SK-N-DZ (cell line): ENCODE measurements at places on chromosomes 11 and 22.

DNA sequence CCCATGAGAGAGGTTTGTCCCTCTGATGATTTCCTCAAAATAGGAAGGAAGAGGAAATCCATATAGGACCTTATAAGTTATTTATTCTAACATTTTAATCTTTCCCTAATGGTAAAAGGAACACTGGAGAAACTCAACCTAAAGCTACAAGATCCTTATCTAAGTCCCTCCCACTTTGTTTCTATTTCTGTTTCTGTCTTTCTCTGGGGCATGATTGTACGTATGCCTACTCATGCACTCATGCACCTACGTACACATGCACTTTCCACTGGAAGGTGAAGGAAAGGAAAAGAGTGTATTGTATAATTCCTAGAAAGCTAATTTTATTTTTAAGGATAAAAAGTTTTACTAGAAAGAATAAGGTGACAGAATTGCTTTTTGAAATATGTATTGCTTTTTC is 125.0 kb downstream of the RAB38 start:
- peak; percentile 27 for DNase-seq

- DNase-seq = no peak
These were observed 133.6 kb upstream of the C11orf58 start for GRCh38 chr11:16604794-16605388.

- DNase-seq = no peak
These were observed 26.3 kb downstream of the APLNR start for GRCh38 chr11:57210781-57211180.

DNA sequence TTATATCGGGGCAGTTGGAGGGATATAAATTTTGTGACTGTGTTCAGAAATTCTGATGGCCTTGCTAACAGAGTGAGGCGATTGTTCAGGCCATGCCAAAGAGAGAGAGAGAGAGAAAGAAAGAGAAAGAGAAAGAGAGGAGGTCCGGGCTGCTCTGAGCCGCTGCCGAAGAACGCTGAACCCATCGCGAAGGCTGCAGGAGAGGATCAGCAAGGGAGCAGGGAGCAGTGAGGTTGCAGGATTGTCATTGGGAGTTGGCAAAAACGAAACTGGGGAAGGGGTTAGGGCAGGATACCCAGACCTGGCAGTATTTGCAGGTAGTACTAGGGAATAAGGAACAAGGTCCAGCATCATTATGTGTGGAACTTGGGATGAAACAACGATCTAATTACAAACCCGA is 537.1 kb downstream of the INSC start:
- no peak for DNase-seq

GRCh38 chr11:3836903-3837302 is 3.9 kb downstream of the RHOG start:
- no peak for DNase-seq

GRCh38 chr11:120285256-120285655 is 39.8 kb upstream of the TLCD5 start:
- DNase-seq = no peak

GRCh38 chr11:128594226-128594625 is 6.9 kb upstream of the ETS1 start:
- DNase-seq = no peak

DNA sequence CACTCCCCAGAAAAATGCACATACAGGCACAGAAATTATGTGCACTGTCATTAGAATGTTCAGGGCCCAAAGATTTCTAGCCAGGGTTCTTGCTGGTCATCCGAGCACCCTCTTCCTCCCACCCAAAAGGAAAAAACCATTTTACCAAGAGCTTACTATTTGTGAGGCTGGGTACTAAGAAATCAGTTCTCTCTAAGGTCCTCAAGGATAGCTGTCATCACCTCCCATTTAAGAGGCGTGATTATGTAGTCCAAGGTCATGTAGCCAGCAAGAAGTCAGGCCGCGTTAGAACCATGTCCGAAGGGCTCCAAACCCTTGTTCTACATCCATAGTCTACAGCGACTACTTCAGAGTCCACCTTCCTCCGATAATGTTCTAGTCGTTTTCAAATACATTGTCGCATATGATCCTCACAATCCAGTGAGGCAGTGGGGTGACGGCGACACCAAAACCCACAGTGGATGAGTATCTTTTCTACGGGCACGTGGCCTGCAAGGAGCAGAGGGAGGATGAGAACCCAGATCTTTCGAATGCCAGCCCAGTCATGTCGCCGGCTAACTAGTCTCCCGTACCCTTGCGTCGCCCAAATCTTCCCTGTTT is 634 bp downstream of the TIMM8B start:
- DNase-seq = no peak

GRCh38 chr11:62680825-62681240 is 2.0 kb upstream of the UBXN1 start:
- peak; percentile 79 for DNase-seq

GRCh38 chr22:44085743-44086270 is 61.7 kb downstream of the PARVB start:
- DNase-seq = peak; percentile 39

GRCh38 chr22:42194953-42195352 is 64.3 kb upstream of the CYP2D6 start:
- no peak for DNase-seq

GRCh38 chr11:127332896-127333295 is 332.3 kb upstream of the KIRREL3 start:
- no peak for DNase-seq

GRCh38 chr11:69840371-69841169 is 21.4 kb upstream of the FGF3 start:
- no peak for DNase-seq

DNA sequence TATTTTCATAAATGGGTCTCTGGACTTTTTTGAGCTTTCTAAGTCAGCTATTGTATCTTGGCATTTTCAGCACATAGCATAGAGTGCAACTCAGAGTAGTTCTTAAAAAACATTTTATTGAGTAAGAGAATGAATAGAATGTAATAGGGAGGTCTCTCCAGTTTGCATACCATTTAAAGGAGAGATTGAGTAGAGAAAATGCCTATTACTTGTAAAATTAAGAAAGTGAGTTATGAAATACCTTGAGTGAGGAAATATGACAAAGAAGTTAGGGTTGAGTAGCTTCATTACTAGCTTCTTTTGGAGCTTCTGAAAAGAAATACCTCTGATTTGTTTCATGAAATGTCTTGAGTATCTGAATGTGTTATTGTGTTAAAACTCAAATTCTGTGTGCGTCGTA is 140.0 kb downstream of the AASDHPPT start:
- no peak for DNase-seq

DNA sequence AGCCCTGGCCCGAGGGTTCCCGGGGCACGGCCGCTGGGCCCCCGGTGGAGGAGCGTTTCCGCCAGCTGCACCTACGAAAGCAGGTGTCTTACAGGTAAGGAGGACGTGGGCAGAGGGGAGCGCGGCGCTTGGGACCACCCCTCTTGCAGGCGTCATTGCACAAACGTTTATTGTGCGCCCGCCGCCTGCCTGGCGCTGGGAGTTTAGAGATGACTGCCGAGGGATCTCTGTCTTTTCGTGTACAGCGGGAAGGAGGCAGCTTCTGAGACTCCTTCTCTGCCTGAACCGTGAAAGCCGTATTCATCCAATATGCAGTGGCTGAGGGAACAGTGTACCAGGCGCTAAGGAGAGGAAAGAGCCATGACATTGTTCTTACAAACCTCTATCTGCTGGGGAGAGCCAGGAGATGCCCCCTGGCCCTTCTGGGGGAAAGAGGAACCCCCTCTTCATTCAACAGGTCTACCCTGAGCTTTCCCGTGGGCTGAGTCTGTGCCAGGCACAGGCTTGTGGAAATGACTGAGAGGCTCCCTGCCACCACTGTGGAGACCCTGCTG is 13.8 kb upstream of the DGKZ start:
- DNase-seq = no peak

- no peak for DNase-seq
These were observed 10.7 kb downstream of the CD59 start for GRCh38 chr11:33725496-33725895.

DNA sequence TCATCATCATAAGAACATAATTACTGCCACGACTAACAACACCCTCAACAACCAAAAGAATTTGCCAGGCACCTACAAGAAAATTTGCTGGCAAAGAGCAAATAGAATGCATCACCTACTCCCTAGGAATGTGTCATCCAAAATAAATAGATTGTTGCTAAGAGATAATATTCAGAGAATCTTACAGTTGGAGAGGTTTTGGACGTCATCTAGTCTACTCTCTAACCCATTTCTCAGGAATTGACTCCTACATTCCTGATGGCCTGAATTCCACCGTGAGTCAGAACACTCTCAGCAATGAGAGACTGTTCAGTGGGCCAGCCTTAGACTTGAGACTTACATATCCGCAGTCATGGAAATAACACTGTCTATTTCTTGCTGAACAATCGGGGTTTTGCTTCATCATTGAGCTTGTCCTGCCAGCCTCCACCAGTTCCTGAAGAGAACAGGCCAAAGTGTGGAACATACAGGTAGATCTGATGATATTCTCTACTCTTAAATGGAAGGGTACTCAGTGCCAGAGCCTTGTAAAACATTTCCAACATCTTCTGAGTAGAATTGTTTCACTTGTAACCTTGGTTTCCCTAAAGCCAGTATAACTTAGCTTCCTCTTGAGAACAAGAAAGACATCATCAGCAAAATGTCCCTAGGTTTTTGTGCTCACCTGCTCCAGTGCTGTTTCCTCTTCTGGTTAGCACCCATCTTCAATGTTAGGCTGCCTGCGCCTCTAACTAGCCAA is 8.3 kb downstream of the KIRREL3 start:
- DNase-seq = no peak

DNA sequence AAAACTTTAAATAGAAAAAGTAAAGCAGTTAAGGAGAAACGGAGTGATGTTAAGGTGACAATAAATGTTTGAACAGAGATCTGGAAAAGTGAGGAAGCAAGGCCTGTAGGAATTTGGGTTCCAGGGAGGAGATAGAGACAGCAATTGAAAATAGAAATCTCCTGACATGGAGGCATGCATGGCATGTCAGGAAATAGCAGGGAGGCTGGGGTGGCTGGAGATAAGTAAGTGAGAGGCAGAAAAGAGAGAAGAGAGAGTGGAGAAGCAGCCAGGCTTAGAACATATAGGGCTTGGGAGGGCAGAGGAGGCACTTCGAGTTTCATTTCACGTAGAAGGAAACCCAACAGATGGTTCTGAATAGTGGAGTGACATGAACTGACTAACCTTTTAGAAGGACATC is 185.5 kb downstream of the LRRC4C start:
- no peak for DNase-seq

DNA sequence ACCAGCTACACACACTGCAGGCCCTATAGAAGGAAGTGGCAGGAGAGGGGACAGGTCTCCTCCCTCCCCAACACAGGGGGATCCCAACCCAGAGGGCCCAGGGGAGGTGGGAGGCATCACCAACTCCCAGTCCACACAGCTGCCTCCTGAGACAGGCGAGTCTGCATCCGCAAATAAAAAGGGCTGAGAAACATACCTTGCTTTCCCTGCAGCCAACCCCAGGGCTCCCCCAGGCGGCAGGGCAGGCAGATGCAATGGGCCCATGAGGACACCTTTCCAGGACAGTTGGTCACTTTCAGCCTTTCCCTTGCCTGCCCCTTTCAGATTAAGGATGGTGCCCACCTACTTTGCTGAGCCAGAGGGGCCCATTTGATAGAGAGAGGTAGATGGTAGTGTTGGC is 180.0 kb downstream of the BRD1 start:
- DNase-seq = no peak

- no peak for DNase-seq
These were observed 336.1 kb downstream of the CTTN start for GRCh38 chr11:70734379-70734778.

DNA sequence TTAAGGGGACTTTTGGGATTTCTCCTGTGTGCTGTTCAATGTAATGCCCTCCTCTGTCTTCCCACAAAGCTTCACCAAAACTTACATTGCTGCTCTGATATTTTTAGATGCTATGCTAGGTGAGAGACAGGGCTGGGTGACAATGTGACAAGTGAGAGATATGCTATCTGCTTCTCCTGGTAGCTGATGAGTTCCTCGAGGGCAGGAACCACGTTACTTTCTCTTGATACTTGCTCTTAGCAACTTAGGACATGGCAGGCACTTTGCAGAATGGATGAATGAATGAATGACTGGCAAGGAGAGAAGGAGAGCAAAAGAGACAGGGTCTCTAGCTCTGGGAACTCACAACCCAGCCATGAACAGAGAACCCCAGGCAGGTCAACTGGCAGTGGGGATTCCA is 115.4 kb downstream of the C11orf58 start:
- no peak for DNase-seq

DNA sequence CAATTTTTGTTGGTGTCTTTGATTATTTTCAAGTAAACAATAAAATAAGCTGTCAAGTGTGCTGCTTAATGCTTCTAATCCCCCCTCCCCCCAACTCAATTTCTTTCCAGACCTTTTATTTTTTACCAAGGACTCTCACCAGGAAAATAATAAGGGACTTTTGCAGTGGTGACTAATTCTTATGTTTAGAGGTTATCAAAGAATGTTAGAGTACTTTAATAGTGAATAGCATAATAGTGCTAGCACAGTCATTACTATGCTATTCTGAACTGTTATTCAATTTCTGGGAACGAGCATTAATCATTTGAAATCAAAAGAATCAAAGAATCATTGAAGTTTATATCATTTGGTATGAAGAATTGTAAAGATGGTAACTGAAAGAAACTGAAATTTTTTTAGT is 251.4 kb downstream of the DDX10 start:
- DNase-seq = no peak

GRCh38 chr22:45077286-45077685 is 67.5 kb upstream of the PHF21B start:
- DNase-seq = no peak

DNA sequence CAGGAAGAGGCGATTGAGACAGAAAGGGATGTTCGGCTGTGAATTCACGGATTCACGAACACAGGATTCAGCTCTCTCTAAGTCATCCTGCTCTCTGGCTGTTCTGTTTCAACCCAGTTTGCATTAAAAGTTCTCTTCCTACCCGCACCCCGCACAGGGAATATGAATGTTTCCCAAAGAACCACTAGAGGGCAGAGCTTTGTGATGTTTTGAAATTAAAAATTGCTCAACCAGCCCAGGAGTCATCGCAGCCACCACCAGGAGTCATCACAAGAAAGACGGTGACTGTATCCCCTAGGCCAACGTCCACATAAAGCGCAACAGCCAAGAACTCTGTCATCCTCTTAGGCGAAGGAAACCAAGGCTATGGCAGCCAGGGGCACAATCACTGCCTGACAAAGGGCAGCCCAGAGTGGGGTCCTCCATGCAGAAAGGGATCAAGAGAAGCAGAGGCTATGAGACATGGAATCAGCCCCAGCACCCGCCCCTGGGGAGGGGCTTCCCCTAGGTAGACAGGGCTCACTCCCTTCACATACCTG is 122.4 kb downstream of the WT1 start:
- DNase-seq = peak; percentile 25

GRCh38 chr22:35630387-35630793 is 13.3 kb upstream of the MB start:
- DNase-seq = no peak

GRCh38 chr11:94511932-94512781 is at the start of gene C11orf97:
Gene C11orf97, plus strand, starts transcription at chr11:94512461. Its CDS starts 68 bp downstream, at chr11:94512529.
- peak; percentile 69 for DNase-seq

GRCh38 chr11:12696911-12697581 is 22.8 kb downstream of the TEAD1 start:
- no peak for DNase-seq

GRCh38 chr11:56948991-56949515 is 39.7 kb upstream of the OR5AK2 start:
- DNase-seq = no peak
